ENCODE measurements at places on chromosomes 5 and 9.

- DNase-seq = no peak
Measured at GRCh38 chr5:177194268-177194667, 60.7 kb downstream of the NSD1 start.

GRCh38 chr9:127050152-127050551 lies 72.3 kb downstream of the ANGPTL2 start:
- no peak for DNase-seq

DNA sequence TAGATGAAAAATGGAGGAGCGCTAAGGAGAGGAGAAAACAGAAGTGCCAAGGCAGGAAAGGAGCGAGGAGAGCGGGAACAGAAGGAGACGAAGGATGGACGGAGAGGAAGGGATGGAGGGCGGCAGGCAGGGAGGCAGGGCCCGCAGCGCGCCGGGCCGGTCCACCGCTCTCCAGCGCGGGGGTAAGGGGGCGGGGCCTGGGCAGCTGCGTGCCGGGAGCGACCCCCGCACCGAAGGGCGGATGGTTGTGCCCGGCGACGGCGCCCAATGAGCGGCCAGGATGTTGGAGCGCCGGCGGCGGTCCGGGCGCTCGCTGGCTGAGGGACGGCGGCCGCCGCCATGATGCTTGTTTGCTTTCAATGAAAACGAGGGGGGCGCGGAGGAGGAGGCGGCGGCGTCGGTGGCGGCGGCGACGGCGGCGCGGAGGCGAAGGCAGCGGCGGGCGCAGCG lies at the start of gene CNOT6:
Gene CNOT6, plus strand, starts transcription at position 320 of the 450 bp plus-strand sequence. CDS start 34,898 bp downstream, outside the sequence.
- peak; percentile 89 for DNase-seq

GRCh38 chr5:10479154-10479721 lies 37.6 kb downstream of the ROPN1L start:
- no peak for DNase-seq

DNA sequence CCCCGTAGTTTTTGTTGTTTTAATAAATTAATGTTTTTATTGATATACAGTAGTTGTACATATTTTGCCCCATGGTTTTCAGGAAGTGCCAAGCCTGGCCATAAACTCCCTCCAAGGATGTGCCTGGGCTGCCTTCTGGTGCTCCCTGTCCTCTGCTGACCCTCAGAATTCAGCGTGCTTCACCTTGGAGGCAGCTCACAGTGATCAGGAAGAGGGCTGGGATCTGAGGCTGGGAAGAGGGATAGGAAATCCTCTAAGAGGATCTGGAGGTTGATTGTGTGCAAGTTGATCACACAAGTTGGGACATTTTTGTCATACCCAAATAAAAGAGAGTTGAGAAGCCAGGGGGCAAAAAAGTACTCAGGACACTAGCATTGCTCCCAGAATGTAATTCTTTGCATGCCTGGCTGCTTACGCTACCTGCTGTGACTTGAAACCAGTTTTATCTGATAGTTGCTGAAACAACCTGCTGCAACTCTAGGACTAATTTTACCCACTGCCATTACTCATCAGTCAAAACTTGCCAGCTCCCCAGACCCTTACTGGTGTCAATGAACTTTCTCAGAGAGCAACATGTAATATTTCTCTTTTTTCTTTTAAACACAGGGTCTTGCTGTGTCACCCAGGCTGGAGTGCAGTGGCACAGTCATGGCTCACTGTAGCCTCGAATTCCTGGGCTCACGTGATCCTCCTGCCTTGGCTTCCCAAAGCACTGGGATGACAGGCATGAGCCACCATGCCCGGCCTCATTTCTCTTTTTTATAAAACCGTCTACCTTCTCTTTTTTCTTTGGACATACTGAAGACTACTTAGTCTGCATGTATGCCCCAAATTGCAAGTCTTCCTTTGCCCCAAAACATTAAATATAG lies 29.0 kb downstream of the PDE6A start:
- no peak for DNase-seq

- DNase-seq = no peak
Measured at GRCh38 chr5:149372076-149372795, 6.9 kb downstream of the IL17B start.

DNA sequence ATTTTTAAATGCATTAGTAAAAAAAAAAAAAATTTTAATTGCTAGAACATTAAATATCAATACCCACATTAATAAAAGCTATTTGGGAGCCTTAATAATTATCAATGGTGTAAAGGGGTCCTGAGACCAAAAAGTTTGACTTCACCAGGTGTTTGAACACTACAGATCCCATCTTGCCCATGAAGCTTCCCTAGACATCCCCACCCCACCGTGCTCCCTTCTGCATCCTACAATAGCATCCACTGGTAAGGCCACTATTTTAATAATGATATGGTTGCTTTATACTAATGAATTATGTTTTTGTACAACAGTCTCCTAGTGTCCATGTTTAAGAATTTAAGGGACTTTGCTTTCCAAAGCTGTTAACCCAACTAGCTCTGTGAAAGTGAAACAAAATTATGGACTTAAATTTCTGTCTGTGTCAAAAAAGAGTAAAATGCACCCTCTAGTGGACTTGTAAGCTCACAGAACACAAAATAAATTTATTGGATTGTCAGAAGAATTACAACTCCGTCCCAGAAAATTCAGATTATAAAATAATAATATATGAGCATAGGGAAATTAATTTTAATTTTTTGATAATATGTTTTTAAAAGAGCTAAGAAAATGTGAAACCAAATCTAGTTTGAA lies 76.0 kb downstream of the ARL15 start:
- DNase-seq = no peak

DNA sequence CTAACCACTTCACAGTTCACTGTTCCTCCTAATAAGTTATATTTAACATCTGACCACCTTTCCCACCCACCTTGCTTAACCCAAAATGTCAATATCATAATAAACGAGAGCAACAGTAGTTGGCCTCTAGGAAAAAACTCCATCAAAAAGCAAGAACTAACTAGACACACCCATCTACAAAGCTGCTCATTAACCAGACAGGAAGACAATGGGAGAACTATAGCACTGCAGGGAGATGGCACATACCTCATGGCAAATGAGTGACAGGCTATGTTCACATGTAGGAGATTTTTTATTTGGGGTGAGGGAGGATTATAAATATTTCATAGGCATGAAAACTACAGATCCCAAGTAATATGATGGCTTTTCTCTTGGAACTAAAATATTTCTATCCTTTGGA lies 23.6 kb upstream of the CDK5RAP2 start:
- DNase-seq = no peak

- no peak for DNase-seq
Measured at GRCh38 chr5:159067201-159067600, 32.5 kb downstream of the EBF1 start.

DNA sequence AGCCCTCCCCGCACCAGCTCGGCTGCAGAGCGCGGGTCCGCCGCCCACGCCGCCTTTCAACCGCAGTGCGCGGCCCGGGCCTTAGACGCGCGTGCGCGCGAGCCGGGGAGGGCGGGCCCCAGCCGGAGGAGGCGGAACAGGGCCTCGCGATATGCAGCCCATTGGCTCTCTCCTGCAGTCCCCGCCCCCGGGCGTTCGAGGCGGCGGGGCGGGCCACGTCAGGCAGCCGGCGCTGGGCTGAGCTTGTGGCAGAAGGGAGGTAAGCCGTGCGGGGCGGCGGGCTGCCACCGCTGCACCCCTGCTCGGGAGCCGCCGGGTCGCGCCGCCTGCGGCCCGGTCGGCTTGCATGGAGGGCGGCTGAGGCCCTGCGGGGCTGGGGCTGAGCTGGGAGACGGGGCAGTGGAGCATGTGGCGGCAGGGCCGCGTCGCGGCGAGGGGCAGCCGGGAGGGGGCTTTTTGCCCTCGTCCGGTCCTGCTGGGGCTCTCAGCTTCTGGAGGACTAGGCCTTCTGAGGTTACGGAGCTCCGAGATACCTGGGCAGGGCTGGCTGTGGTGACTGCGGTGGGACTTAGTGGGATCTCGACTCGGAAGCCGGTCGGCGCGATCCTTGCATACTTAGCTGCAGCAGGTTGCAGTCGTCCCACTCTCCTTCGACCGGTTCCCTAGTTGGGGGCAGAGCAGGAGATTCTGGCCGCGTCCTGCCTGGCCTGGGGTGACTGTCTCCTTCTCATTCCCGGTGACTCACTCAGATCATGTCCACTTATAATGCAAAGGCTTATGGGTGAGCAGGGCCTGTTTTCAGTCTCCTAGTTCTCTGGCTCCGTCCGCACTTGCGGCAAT lies at the start of gene FOCAD:
Gene FOCAD, plus strand, starts transcription at position 225 of the 840 bp plus-strand sequence. CDS start 31,095 bp downstream, outside the sequence.
- DNase-seq = peak; percentile 93

GRCh38 chr5:43219120-43219519 lies 27.1 kb downstream of the NIM1K start:
- no peak for DNase-seq

GRCh38 chr9:121537283-121537682 lies 37.6 kb upstream of the GGTA1 start:
- no peak for DNase-seq

DNA sequence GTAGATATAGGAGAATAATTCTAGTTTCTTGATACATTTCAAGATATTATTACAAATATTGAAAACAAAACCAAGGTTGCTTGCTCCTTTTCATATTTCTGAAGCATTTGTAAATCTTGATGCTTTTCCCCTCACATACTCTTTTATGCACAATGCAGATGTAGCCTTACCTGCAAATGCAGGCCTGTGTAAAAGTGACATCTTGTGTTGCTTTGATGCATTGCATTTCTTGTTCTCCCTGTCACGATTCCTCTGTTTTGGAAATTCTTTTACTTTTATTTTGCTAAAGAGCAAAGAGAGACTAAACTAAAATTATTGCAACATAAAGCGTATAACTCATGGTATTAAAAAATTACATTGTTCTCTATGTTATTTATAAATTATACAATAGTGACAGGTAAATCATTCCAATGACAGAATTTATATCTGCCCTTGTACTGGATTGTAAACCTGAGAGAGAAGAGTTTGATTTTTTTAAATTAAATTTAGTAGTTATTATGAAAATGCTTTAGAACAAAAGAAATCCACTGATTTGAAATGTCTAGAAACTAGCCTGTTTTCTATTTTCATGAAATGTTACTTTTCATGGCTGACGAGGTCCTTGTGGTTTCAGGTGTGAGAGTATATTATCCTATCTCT lies 970.0 kb downstream of the MAT2B start:
- DNase-seq = no peak

DNA sequence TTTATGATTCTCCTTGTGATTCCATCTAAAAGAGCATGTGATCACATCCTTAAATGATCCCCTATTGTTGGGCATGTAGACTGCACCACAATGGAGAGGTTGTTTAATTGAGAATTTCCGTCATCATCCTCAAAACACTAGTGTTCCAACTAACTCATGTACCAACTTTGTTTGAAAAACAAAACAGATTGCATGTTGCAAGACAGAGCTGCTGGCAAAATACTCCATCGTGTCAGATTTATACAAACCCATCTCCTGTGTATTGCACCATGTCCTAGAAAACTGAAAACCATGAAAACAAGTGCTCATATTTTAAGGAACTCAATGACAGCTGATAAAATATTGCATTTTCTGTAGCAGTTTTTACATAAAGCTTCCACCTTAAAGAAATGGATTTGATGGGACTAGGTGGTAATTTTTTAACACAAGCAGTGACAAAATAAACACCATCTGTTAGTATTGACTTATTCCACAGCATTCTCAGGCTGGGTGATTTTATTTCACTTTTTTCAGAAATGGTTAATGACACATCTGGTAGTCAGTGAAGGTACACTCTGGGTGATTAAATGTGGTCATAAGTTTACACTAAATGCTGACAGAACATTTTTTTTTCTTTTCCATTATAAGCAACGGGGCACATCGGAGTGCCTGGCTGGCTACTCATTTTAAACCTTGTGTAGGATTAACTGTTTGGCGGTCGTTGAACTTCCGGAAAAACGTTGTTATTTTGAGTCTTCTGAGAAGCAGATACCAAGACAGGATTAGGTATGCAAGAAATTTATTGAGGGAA lies 602.9 kb upstream of the WWC1 start:
- DNase-seq = no peak

GRCh38 chr9:114385397-114386181 lies 2.2 kb downstream of the AKNA start:
- DNase-seq = peak; percentile 81

- DNase-seq = no peak
Measured at GRCh38 chr9:18971404-18971803, 61.6 kb downstream of the SAXO1 start.

- DNase-seq = peak; percentile 49
Measured at GRCh38 chr5:76403766-76404222, 709 bp downstream of the IQGAP2 start.

GRCh38 chr5:93189707-93190120 lies 391.3 kb downstream of the NR2F1-AS1 start:
- DNase-seq = no peak

DNA sequence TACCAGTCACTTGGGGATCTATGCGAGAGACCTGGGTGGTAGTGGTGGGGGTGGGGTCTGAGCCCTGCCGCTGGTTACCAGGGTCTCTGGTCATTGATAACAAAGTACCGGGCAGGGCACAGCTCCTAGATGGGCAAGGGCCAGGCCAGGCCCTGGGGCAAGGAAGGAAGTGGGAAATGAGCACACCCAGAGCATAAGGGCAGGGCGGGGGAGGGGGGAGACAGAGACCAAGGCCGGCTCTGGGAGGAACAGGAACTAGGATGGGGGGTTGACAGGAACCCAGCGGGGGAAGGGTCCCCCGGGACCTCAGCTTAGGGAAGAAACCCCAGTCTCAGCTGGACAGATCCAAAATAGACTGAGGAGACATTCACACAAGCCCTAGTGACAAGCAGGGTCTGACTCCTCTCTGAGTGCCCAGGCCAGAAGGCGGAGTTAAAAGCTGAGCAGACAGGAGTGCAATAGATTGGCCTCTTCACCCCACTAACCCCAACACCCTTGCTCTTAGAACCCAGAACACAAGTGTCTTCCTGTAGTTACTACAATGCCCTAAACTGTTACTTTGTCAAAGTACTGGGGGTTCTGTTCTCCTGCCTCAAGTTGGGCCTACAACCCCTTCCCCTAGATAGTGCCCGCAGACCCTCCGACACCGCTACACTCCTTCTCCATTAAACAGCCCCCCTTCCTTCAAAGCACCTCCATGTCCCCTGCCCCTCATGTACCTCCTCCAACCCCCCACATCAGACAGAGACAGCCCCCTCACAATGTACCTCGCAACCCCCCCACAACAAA lies 628 bp downstream of the ATOSB start:
- DNase-seq = no peak

DNA sequence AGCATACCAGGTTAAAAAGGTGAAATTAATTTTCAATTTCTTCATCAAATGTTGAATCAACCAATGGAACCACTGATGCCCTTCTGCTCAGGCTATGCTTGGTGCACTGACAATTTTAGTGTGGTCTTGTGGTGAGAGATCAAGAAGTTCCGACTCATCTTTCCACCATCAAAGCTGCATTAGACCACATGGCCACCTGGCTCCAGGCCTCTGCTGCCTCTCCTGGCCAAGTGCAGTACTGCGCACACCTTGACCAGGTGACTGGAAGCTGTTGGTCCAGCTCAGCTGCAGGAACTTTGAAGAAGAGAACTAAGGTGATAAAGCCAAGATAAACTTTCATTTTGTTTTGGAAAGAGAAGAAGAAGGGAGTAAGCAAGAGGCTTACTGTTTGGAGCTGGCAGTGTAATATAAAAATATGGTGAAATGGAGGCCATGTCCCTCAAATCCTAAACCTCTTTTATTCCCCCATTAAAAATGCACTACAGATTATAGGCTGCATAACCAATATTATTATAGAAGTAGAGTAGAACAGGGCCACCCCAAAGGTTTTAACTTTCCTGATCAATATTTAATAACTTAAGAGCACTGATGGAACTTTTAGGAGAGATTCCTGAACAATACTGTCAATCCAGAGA lies 315.5 kb upstream of the C9orf72 start:
- DNase-seq = no peak

- DNase-seq = no peak
Measured at GRCh38 chr5:145429170-145429569, 406.0 kb downstream of the PRELID2 start.

- no peak for DNase-seq
Measured at GRCh38 chr5:33890131-33891032, 1.4 kb downstream of the ADAMTS12 start.

GRCh38 chr5:76376148-76376865 lies 26.8 kb upstream of the IQGAP2 start:
- no peak for DNase-seq
